Skeletal muscle cell (primary cell): ENCODE measurements at places on chromosomes 5 and 9.

- no peak for DNase-seq
These were observed 22.5 kb downstream of the ARHGEF28 start for GRCh38 chr5:73648515-73648914.

DNA sequence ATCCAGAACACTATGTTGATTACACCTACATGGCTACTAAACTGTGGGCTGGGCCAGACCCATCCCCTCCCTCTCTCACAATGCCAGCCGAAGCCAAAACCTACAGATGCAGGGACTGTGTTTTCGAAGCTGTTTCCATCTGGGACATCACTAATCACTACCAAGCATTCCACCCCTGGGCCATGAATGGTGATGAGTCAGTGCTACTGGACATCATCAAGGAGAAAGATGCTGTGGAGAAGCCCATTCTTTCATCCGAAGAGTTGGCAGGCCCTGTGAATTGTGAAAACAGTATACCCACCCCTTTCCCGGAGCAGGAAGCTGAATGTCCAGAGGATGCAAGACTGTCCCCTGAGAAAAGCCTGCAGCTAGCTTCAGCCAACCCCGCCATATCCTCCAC is 65.0 kb downstream of the ZNF462 start:
- no peak for DNase-seq

DNA sequence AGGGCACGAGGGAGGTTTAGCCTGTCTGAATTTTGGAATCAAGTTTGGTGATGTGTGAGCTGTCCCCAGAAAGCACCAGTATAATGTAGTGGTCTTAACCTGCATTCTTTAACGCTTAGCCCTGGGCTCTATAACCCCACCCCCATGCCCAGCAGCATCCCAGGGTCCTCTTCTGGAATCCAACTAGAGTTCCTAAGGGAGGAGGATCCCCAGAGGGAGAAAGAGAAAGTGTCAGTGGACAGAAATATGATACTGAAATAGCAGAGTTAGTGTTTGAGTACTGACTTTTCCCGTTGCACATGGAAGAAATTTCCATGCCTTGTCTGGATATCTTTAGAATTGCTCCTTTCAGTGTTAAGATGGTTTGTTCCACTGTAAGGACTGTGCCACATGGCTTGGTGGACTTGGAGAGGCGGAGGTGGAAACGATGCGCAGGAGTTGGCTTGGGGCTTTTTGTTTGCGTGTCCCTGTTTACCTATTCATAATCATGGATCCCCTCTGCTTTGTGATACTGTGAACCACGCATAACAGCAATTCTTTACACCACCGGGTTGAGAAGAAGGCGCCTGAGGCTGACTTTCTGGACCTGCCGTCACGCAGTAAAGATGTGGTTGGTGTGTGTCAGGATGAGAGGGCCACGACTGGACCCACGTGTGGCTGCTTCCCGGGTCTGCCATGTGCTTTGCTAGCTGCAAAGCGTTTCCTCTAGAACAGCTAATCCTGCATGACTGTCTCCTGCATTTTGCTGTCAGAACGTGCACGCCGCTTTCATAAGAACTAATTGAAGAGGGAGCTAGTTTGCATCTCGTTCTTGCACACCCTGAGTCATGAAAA is 142.3 kb downstream of the SMARCA2 start:
- DNase-seq: peak; percentile 33

GRCh38 chr5:64794053-64794770 is 25.5 kb downstream of the CWC27 start:
- DNase-seq: no peak

- DNase-seq: no peak
These were observed 93.2 kb downstream of the GLIS3 start for GRCh38 chr9:4206718-4207117.

- DNase-seq: no peak
These were observed 1336.2 kb upstream of the C9orf72 start for GRCh38 chr9:28909526-28909925.

GRCh38 chr9:97077452-97078295 is 38.7 kb upstream of the CTSV start:
- DNase-seq: no peak

DNA sequence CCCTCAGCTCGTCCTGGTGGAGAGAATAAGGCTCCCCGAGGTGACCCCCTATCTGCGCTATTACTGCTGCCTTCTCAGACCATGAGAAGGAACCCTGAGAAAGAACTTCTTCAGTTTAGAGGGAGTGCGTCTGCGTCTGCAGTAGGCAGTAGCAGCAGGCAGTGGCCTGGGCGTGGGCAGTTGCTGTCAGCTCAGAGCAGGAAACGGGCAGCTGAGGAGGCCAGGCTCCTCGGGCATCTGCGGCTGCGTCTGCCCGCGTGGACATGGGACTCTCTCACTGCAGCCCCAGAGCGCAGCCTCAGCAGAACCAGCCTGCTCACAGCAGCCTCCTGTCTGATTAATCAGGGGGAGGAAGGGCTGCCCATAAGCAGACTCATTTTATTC is 49.8 kb upstream of the FCN1 start:
- DNase-seq: no peak

- DNase-seq: no peak
These were observed 67.5 kb upstream of the S1PR3 start for GRCh38 chr9:88923653-88924288.

DNA sequence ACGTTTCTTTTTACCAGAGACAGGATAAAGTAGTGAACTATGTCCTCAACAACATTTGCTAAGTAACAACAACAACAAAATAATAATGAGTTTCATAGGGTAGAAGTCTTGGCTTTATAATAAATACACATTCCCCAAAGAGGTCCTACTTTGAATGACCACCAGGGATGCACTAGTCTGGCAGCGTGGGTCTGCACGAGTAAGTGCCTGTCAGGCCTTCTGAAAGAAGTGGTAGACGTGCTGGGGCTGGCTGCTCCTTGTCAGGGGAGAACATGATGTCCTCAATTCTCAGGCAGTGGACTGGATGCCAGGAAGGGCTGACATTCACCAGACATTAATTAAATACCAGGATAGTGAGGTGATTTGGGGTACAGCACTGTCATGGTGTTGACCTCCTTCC is 331.1 kb downstream of the TMEM38B start:
- no peak for DNase-seq

DNA sequence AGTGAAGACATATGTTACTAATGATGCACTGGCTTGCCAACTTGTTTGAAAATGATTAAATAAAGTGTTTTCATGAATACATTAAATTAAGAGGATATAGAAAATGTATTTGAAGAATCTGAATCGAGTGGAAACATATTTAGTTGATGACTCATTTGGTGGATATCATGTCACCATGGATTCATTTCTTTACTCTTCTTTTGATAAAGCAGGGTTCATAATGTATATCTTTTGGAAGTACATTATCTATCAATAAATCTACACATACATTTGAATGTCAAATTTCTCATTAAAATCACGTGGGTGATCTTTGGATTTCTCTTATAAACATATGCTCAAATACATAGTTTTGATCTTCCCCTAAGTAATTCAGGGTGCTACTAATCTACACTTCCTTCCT is 1148.1 kb upstream of the ACO1 start:
- no peak for DNase-seq

DNA sequence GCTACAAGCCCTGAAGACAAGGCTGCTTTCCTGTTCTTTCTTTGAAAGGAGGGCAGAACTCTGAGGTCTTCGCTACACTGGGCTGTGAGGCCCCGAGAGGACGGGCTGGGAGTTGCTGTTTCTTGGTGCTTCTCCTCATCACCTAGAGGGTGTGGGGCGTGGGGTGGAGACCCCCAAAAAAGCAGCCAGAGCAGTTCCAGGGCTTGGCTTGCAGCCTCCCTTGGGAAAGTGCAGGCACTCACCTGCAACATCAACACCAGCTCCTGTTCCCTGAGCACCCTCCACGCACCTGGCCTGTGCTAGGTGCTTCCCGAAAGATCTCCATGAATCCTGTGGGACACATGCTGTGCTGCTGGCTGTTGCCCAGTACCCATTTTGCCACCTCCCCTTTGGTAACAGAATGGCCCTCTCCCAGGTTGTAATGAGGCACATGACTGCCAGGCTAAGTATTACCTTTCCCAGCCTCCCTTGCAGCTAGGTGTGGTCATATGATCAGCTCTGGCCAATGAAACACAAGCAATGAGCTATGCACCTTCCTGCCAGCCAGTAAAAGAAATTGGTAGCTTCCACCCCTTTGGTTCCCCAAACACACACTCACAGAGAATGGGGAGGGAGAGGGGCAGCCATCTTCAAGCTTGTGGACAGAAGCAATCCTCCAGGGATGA is 146.0 kb downstream of the C9orf50 start:
- no peak for DNase-seq

GRCh38 chr5:31148959-31149475 is 44.5 kb upstream of the CDH6 start:
- DNase-seq: no peak

- peak; percentile 68 for DNase-seq
These were observed 306.3 kb downstream of the FER start for GRCh38 chr5:109053995-109054417.
